ENCODE measurements at places on chromosomes 7 and 10.

- DNase-seq = no peak
These were observed 188.1 kb upstream of the PDE1C start for GRCh38 chr7:32258265-32258664.

- DNase-seq = no peak
These were observed 17.0 kb downstream of the UPF2 start for GRCh38 chr10:12025591-12025990.

DNA sequence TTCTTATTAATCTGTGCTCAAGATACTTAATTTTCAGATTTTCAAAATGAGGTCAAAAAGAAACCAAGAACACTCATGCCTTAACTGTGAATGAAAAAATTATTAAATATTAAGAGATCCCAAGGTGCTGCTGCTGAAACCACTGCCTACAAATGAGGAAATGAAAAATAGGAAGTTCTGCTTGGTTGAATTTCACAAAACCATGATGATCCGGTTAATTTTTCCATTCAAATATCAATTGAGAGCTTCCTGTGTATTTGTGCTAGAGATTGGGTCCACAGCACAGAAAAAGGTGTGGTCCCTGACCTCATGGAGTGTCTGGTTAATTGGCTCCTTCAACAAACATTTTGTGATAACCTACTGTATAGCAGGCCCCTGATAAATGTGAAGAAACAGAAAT is 132.7 kb upstream of the YAE1 start:
- DNase-seq = no peak

- DNase-seq = no peak
These were observed 11.2 kb upstream of the C10orf95 start for GRCh38 chr10:102462512-102463054.

- DNase-seq = no peak
These were observed 12.8 kb downstream of the BNIP3 start for GRCh38 chr10:131968949-131969348.

- DNase-seq = no peak
These were observed 1.2 kb downstream of the GRK5 start for GRCh38 chr10:119208553-119208940.

GRCh38 chr7:107149863-107150262 is 18.9 kb upstream of the HBP1 start:
- DNase-seq = no peak

GRCh38 chr10:109886037-109886780 is 37.1 kb downstream of the XPNPEP1 start:
- no peak for DNase-seq

DNA sequence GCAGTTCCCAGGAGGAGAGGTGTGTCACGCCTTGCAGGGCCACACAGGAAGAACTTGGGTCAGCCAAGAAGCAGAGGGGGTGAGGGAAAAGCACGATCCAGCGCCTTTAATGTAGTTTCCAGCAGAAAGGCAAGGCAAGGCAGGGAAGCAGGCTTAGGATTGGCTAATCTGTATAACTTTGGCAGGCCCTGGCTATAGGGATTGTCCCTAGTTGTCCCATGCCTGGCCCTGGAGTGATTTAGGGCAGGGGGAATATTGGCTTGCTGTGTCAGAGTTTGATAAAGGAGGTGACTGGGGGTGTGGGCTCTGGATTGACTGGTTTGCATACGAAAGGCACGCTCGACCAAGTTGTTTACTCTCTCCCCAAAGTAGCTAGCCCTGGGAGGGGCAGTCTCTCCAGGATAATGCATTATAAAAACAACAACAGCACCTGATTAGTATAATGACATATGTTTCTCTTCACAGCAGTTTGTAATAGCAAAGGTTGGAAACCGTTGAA is 44.5 kb downstream of the RBM28 start:
- DNase-seq = no peak

DNA sequence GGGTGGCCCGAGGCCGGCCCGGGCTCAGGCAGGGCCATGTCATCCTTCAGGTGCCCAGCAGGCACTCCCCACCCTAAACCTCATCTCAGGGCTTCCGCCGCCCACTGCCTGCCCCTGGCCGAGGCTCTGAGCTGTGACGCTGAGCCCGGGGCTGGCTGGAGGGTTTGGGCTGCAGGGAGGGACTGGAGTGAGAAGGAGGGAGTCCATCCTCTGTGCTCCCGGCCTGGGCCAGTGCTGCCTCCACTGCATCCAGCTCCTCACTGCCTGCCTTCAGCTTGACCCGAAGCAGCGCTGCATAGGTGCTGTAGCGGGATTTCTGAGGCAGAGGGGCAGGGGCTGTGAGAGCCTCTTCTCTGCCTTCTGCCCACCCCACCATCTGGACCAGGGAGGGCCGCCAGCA is 7.6 kb downstream of the NFKB2 start:
- DNase-seq = no peak

GRCh38 chr7:132343199-132343598 is 233.1 kb downstream of the PLXNA4 start:
- peak; percentile 31 for DNase-seq

GRCh38 chr7:128362670-128363069 is 1.2 kb upstream of the PRRT4 start:
- DNase-seq = no peak

- DNase-seq = no peak
These were observed 17.6 kb downstream of the CCDC136 start for GRCh38 chr7:128809363-128809762.

DNA sequence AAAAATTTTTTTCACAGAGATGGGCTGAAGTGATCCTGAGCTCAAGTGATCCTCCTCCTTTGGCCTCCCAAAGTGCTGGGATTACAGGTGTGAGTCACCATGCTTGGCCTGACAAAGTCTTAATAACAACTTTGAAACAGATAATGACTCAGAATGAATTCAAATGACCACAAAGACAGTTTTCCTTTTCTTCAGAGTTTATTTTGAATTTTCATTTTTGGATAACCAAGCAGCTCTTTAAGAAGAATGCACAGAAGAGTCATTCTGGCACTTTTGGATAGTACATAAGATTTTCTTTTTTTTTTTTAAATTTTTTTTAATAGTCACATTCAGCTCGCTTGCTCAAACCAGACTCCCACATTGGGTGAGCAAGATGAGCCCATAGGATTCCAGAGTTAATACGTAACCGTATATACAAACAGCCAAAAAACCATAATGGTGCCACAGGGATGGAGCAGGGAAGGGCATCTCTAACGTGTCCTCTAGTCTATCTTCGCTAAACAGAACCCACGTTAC is 43.0 kb upstream of the NMT2 start:
- DNase-seq = no peak

DNA sequence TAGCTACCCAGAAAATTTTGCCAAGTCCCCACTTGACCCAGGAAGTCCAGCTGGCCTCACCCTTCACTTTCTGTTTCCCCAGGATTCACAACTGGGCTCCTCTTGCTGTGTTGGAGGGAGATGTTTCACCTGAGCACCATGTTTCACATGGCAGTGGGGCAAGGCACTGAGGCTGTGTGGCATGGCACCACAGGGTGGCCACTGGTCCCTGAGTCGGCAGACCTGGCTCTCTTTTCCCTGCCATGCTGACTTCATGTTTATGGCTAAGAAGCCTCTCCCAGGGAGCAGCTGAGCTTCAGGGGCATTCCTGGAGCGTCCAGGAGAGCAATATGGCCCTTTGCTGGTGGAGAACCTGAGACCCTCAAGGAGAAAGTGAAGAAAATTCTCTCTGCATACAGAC is 266.9 kb downstream of the RPS24 start:
- no peak for DNase-seq

DNA sequence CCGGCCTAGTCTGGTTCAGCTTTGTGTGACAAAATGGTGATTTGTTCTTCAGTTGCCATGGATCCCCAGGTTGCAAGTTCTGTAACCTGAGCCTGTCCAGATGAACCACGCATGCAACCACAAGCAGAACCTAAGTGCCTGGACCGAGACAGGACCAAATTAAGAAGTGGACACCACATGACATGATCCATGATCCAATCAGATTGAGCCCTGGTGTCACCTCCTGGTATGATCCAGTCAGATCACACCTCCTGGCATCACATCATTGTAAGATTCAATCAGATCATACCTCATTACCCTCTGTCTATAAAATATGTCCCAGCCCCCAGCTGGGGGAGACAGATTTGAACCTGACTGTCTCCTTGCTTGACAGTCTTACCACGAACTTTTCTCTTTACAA is 70.0 kb downstream of the MALSU1 start:
- no peak for DNase-seq

DNA sequence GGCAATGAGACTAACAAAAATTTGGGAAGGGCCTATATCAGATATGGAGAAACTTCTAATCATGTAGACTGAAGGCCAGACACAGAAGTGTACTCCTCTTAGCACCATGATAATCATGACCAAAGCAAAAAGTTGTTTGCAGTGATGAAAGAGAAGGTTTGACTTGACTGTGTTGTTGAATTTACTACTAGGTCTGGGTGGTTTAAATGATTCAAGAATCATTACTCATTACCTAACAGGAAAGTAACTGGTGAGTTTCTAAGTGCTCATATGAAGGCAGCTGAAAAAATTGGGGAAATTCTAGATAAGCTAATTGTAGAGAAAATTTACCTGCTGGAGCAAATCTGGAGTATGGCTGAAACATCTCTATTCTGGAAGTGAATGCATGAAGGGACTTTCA is 451.5 kb upstream of the SORCS1 start:
- DNase-seq = no peak

DNA sequence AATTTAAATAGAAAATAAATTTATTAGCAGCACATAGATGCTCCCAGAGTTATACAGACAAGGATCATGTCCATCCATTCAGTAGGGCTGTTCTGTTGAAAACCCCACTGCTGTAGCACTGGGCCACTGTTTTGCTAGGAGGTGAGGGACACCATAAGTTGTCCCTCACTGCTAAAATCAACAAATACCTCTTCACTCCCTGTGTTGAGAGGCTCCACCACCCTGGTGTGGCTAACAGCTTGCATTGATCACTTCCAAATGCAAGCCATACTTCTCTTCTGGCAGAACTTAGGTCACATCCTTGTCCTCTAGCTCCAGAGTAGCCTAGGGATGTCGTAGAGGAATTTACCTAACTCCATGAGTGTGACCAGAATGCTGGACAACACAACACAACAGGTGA is 55.4 kb downstream of the MDFIC start:
- DNase-seq = no peak

DNA sequence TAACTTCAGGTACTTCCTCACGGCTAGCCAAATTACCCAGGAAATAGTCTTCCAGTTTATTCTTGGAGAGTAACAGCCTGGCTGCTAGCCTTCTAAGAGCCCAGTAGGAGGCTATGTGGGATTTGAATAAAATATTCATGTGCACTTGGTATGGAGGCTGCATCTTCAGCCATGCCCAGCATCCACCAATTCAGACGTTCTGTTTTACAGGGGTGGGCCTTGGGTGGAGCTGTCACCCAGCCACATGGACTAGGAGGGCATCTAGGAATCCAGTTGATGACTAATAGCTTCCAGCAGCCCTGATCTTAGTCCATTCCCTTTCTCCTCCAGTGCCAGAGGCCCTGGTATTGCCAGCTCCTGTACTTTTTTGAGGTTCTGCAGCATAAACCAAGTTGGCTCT is 66.3 kb upstream of the ZRANB1 start:
- no peak for DNase-seq

- no peak for DNase-seq
These were observed 146.8 kb downstream of the PKD1L1 start for GRCh38 chr7:47801423-47801822.

DNA sequence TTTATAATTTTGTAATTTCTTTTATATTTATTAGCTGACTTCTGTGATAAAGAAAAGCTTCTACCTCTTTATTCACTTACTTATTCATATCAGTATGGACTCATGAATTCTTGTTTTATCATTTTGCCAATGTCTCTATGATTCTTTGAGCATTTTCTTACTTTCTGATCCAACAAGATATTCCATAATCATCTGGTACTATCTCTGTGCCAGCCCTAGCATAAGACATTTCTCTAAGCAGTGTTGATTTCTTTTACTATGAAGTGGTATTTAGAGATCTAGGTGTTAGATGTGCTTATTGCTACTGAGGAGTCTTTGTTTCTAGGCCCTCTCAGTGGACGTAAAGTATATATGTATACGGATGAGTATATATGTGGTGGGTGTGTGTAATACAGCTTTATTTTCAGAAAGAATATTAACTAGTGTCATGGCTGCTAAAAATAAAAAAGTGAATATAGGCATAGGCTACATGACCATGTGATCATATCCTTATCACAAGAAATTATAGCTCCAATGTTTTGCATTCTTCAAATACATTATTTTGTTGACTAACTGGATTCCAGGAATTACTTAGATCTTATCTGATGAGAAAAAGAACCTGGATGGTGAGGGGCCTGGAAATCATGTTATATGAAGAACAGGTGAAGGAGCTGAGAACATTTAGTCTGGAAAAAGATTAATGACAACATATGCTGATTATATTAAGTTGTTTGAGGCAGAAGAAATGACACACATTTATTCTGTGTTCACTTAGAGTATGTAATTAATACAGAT is 13.1 kb downstream of the PHTF2 start:
- no peak for DNase-seq

GRCh38 chr7:53048638-53049037 is 13.2 kb downstream of the POM121L12 start:
- DNase-seq = no peak

GRCh38 chr10:62085404-62085803 is 183.2 kb downstream of the RTKN2 start:
- no peak for DNase-seq

GRCh38 chr7:132446666-132447278 is 129.5 kb downstream of the PLXNA4 start:
- no peak for DNase-seq

- DNase-seq = no peak
These were observed 24.4 kb downstream of the MRPS33 start for GRCh38 chr7:140990193-140990962.

- DNase-seq = peak; percentile 24
These were observed 154.3 kb downstream of the ELAPOR2 start for GRCh38 chr7:86904949-86905834.

DNA sequence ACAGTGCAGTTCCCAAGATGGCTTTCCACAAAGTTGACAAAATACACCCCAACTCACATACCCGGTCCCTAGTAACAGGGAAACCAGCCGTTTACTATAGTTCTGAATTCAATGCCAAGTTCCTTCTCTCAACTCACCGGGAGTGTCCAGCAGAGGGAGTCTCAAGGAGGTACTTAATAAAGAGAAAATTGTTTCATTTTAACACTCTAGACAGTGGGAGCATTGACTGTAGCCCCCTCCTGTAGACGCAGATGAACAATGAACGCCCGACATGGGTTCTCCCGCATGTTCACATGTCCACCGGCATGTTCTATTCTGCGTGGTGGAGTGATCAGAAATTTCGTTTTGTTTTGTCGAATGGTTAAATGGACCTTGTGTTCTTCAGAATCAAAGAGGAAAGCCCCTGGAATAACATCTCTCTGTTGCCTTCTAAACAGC is 1.9 kb downstream of the HIPK2 start:
- DNase-seq = peak; percentile 68

DNA sequence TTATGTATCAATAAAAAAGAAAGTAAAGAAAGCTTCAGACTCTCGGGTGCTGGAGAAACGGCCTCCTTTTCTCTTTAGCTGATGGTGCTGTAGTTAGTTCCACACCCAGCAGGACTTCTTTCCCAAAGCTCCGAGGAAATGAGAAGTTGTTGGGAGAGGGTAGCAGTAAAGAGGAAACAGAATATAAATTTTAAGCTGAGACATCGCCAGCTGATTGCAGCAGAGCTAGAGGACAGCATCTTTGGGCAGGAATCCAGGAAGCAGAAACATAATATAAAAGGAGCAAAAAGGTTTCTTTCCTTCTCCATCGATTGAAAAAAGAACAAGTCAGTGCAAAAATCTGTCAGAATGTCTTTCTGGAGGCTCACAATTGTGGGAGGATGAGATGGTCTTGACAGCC is 616.9 kb upstream of the FOXK1 start:
- no peak for DNase-seq
